ENCODE measurements at places on chromosomes 4 and X. TPM values are rescaled to one million over a fixed set of nuclear protein-coding genes. Genes with fewer than 3 reads are reported as not detected.

GRCh38 chr4:89100853-89101252 lies 10.5 kb upstream of the TIGD2 start:
- no peak for DNase-seq

GRCh38 chr4:151808120-151808529 lies 47.3 kb upstream of the GATB start:
- no peak for DNase-seq

Gene RS1
- not detected for total RNA-seq

- DNase-seq = no peak
These were observed 161.2 kb downstream of the GLUD2 start for GRCh38 chrX:121208563-121208962.

GRCh38 chrX:66110112-66110511 lies 53.9 kb upstream of the HEPH start:
- no peak for DNase-seq

DNA sequence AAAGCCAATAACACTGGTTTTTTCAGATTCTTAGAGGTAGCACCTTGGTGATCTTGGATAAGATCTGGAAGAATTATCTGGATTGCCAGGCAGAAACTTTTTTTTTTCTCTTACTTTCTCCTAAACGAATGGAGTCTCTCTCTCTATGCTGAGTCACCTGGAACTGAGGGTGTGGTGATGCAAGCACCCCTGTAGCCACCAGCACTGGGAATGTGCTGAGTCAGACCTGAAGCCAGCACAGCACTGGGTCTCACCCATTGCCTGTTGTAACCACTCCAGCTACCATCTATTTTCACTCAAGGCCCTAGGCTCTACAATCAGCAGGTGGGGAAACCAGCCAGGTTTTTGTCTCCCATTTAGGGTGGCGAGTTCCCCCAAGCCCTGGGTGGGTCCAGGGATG lies 923.8 kb downstream of the RAPGEF2 start:
- no peak for DNase-seq

Gene GYPA
- total RNA-seq = not detected

Gene ZMAT1
- total RNA-seq = 7.3 TPM

Gene CLOCK
- total RNA-seq = 25.4 TPM

DNA sequence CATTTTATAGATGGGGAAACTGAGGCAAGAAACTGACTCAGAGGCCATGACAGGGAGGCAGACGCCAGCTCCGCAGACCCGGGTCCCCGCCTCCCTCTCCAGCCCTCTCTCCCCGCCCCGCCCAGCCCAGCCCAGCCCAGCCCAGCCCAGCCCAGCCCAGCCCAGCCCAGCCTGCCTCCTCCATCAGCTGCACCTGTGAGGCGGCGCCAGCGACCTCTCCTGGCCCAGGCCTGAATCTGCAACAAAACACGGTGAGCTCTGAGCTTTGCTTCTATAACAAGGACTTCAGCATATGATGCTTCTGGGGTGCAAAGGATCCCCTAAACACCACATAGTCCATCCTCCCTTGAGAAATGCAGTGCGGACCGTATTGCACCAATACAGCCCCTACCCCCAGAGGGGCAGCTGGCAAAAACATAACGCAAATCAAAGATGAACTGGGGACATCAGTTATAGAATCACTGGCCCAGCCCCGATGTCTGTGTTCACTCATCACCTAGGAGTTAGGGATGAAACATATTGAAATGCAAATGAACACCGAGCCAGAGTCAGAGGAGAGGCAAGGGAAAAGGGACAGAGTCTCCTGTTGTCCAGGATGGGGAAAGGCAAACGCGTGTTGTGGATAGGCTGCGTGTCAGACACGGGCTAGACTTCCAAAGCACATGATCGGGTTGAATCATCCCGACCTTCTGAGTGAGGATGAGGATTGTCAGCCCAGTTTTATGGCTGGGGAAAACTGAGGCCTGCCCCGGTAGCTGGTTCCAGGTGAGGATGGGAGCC lies 216.1 kb upstream of the PSAPL1 start:
- no peak for DNase-seq

GRCh38 chr4:5114950-5115349 lies 63.7 kb downstream of the STK32B start:
- DNase-seq = no peak

Gene MAGED4
- total RNA-seq = 0.73 TPM

Gene SYTL4
- 39.3 TPM for total RNA-seq

Gene RAB39B
- 3.6 TPM for total RNA-seq

DNA sequence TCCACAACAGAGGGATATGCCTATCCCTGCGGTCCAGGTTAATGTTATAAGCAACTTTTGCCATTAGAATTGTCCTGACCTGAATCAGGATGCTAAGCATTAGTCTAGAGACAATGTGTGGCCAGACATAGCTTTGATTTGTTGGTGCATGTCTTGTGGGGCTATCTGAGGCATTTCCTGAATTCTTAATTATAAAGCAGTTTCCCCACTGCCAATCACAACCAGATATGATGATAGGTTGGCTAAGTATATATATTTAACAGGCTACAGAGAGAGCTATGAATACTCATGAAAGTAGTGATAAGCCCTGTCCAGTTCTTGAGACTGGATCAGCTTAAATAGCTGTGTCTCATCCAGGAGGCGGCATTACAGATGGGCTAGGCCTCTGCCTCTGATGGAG lies 37.8 kb upstream of the ZNF81 start:
- no peak for DNase-seq

DNA sequence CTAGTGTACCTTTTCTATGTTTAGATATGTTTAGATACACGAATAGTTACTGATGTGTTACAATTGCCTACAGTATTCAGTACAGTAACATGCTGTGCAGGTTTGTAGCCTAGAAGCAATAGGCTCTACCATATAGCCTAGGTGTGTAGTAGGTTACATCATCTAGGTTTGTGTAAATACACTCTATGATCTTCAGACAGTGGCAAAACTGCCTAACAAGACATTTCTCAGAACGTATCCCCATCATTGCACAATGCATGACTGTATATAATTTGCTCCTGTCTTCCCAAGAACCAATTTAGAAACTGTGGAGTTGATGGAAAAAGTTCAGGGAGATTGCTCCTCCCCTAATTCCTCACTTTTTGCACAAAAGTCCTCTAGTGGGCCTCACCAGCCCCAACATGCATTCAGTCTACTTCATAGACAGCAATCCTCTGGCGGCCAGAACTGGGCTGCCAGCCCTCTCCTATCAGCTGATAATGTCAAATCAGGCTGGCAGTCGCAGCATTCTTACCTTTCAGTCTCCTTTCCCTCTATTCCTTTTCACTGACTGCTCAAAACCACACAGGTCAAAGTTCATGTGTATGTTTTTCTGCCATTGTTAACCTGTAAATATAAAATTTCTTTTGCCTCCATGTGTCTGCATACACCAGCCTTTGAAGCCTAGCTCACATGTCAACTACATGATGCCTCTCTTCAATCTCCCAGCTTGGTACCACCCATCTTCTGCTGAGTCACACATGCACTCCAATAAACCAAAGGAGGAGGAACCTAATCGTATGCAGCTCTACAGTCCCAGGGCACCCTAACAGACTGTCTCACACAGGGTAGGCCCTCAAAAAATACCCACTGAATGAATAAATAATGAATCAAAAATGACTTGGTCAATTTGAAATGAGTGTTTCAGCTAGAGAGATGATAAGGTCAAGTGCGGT lies 32.0 kb downstream of the BCLAF3 start:
- DNase-seq = no peak

Gene DGKK
- not detected for total RNA-seq

DNA sequence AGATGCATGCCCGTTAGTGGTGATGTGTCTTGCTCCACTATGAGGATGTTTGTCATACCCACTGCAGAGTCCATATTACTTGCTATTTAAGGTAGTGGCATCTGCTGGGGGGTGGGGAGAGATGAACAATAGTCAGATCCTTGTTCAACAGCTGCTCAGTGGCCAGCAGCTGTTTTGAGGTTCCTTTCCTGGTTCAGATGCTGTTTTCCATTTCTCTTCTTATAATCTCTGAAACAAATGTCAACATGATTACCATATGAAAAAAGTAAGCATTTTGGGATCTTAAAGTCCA lies 1567.9 kb upstream of the TENM3 start:
- DNase-seq = no peak

Gene TRPC3
- 1.5 TPM for total RNA-seq

DNA sequence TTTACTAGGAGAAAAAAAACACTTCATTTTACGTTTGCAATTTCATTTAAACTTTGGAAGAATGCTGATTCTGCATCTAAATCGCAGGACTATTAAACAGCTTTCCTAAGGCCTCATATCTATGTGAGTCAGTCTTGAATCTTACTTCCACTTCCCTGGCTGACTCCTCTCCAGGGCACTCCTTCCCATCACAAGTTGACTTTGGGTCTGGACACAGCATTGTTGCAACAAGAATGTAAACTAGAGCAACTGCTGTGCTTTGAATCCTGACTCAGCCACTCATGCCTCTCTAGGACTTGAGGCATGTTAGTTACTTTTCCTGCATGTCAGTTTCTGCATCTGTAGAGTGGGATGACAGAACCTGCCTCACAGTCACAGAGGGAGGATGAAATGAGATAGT lies 413.8 kb downstream of the FAT4 start:
- DNase-seq = no peak

Gene GPR119
- 1.2 TPM for total RNA-seq

Gene GRIA3
- total RNA-seq = 1.6 TPM

DNA sequence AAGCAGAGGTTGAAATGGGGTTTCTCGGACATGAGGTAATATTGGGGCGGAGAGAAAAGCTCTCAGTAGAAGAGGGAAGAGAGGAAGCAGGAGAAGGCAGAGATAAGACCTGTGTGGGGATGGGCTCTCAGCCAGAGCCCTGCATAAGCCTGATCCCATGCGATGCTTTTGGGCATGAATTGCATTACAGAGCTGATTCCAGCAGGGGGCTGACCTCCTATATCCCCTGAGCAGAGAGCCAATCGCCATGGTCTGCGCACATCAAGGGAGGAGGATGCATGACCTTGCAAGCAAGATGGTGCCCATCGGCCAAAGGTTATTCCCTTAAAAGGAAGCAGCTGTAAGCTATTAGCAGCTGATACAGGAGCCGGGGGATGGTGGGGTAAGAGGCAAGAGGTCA lies 7.6 kb downstream of the ANOS1 start:
- DNase-seq = no peak

Gene RASL11B
- 27.1 TPM for total RNA-seq

Gene PAK3
- total RNA-seq = 6.7 TPM

DNA sequence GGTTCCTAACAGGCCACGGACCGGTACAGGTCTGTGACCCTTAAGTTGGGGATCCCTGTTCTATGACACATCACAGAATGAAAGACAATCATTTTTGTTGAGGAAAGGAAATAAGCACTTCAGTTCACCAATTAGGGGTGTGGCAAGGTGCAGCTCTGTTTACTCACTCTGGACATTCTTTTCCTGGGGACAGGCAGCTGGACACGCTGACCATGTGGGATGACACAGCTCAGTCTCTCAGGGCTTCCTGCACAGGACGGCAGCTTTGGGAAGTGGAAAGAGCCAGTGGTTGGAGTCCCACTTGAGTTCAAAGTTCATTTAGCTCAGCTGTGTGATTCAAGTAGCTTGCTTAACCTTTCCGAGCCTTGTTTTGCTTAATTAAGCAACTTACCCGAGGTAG lies 55.7 kb downstream of the NDNF start:
- no peak for DNase-seq

Gene USP51
- total RNA-seq = 8.5 TPM

DNA sequence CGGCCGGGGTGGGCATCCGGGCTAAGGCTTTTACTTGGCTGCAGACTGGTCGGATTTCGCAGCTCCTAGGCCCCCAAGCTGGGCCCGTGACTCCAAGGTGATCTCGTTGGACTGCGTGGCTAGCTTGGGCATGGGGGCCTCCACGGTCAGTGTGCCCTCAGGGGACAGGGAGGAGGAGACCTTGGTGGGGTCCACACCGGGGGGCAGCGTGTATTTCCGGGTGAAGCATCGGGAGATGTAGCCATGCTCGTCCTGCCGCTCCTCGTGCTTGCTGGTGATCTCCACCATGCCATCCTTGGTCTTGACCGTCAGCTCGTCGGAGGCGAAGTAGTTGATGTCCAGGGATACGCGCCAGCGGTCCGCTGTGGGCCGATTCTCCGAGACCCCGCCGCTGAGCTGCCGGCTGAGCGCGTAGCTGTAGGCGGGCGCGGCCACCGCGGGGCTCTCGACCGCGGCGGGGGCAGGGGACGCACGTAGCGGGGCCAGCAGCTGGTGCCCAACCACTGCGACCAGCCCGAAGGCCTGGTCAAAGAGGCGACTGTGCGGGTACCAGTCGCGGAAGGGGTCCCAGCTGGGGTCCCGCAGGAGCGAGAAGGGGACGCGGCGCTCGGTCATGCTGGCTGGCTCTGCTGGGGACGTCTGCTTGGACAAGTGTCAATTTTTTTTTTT lies 881 bp upstream of the CACNA1F start:
- no peak for DNase-seq

GRCh38 chr4:2934077-2934812 lies 29.0 kb downstream of the NOP14 start:
- DNase-seq = no peak

DNA sequence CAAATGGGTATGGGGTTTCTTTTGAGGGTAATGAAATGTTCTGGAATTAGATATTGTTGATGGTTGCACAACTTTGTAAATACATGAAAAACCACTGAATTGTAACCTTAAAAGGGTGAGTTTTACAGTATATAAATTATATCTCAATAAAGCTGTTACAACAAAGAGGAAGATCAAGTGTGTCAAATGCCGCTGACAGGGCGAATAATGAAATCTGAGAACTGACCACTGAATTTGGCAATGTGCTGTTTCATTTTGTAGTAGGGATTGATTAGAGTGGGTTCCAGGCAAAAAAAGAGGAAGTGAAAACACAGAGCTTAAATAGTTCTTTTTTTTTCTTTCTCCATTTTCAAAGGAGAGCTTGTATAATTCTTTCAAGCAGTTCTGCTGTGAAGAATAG lies 161.1 kb upstream of the NAP1L5 start:
- DNase-seq = no peak

DNA sequence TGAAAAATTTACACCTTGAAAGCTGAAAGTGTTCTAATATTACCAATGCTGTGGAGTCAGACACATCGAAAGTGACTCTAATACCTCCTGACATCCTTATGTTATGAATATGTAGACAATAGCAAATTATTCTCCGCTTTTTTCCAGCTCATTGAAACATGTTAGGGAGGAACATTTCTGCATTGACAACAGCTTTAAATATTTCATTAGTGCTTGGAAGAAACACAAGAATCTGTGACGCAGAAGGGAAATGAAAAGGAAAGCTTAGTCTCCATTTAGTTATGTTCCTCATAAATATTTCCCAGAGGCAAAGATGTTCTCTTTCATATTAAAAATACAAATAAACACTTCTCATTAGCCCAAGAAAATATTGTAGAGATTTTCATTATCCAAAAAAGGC lies 55.8 kb upstream of the CD99 start:
- no peak for DNase-seq

DNA sequence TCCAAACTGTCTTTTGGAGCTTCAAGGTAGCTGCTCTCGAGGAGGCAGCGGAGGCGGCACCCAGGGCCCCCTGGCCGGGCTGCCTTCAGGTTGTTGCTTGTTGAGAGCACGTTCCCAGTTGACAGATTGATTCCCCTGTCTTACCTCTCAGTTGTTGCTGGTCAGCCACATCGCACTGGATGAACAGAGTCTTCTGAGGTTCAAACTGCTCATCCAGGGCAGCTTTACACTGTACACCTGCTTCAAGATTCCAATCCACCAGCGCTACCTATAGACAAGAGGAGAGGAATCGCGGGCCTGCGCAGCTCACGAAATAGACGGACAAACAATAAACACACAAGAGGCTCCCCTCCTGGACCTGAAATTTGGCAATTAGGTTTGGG lies 497 bp downstream of the HPGD start:
- DNase-seq = peak; percentile 40

- no peak for DNase-seq
These were observed 84.0 kb downstream of the PABPC4L start for GRCh38 chr4:134117392-134118183.

Gene PDLIM3
- total RNA-seq = 139 TPM

Gene SORBS2
- total RNA-seq = 242 TPM

Gene PRDM5
- total RNA-seq = 18.9 TPM
